ENCODE measurements at places on chromosomes 7 and 10.

- DNase-seq = no peak
These were observed 1.3 kb upstream of the TNRC18 start for GRCh38 chr7:5424749-5425506.

GRCh38 chr10:59007307-59008025 is 169.0 kb upstream of the PHYHIPL start:
- no peak for DNase-seq

DNA sequence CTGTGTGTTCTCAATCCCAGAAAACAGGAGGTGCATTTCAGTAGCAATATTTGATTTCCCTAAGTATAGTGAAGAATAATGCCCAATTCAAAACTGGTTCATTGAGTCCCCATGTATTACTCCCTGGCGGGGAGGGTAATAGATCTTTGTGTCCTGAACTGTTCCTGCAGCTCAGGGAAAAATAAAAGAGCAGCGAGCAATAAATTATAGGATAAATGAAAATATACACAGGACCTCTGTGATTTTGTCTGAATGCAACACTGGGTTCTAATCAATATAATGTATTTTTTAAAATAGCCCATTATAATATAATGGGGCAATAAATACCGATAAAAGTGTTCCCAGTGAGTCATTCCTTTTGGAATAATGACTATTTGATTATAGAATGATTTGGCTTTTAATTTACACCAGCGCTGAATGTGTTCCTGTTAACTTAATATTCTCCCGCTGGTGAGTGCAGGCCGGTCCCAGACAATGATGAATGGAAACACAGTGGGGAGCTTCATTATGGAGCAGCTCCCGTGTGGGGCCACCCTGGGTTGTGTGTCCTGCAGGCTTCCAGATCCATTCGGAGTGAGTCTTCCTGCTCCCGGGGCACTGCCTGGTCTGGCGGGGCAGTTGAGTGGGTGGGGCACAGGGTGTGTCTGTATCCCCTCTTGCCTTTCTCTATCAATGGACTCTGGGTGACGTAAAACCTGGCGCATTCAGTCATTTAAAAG is 263.1 kb downstream of the ACTR3B start:
- no peak for DNase-seq

DNA sequence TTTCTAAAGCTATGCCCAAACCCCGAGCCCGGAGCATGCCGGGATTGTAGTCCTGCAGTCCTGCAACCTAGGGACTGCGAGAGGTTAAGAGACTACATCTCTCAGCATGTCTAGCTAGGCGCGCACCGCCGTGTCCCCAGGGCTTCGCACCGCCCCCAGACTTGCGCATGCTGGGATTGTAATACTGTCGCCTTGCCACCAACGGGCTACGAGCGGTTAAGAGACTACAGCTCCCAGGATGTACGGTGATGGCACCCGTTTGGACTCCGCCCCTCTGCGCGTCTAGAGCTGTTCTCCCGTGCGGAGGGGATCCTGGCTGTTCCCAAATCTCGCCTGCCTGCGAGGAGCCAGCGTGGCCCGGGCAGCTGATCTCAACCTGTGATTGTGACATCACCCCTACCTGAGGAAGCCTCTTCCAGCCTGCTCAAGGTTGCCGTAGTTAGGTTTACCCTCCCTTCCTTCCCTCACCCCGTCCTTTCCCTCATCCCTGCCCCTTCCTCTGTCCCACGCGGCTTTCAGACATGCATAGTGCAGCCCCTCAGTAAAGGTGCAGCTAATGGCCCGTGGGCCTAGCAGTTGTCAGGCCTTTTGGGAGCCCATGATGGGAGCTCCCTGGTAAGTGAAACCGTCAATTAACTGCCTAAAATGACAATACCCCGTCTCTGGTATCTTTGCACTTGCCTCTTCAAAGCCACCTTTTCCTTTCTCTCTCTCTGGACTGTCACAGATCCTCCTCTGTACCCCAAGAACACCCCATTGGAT is 6.3 kb upstream of the ZNF736 start:
- peak; percentile 63 for DNase-seq

GRCh38 chr7:131786204-131786603 is 229.8 kb upstream of the PODXL start:
- DNase-seq = no peak

- DNase-seq = no peak
These were observed 98.9 kb downstream of the MKI67 start for GRCh38 chr10:128027306-128027705.

GRCh38 chr7:2282185-2282751 is 32.0 kb downstream of the SNX8 start:
- DNase-seq = no peak

DNA sequence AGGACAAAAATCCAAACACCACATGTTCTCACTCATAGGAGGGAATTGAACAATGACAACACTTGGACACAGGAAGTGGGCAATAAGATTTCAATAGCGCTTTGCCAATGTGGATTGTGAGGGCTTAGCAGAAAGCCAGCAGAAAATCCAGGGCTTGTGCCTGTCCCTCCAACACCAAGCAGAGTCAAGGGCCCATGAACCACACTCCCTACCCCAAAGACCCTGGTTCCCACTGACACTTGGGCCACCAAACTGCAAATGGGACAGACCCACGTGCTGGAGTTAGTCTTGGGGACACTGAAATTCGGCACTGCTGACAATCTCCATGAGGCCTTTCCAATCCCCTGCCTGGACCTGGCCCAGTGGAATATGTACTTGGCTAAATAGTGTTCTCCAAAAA is 67.0 kb downstream of the GRID1 start:
- DNase-seq = no peak

DNA sequence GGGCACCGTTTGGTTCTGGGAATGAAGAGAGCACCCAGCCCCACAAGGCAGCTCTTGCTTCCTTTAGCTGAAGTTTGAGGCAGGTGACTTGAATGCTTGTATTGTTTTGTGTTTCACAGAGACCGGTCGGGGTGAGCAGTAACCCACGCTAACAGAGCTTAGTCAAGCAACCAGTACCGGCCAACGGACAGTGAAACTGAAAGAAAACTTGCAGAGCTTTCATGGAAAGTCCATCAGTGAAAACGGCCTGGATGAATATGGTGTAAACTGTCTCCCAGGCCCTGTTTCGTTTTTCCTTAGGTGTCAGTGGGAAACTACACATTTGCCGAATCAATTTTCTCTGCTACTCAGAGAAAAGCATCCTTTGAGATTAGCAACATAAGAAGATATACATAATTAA is 101.1 kb downstream of the LYZL1 start:
- no peak for DNase-seq

GRCh38 chr10:119299531-119299930 is 92.2 kb downstream of the GRK5 start:
- no peak for DNase-seq

- DNase-seq = no peak
These were observed 341.6 kb upstream of the AUTS2 start for GRCh38 chr7:69256634-69257081.

DNA sequence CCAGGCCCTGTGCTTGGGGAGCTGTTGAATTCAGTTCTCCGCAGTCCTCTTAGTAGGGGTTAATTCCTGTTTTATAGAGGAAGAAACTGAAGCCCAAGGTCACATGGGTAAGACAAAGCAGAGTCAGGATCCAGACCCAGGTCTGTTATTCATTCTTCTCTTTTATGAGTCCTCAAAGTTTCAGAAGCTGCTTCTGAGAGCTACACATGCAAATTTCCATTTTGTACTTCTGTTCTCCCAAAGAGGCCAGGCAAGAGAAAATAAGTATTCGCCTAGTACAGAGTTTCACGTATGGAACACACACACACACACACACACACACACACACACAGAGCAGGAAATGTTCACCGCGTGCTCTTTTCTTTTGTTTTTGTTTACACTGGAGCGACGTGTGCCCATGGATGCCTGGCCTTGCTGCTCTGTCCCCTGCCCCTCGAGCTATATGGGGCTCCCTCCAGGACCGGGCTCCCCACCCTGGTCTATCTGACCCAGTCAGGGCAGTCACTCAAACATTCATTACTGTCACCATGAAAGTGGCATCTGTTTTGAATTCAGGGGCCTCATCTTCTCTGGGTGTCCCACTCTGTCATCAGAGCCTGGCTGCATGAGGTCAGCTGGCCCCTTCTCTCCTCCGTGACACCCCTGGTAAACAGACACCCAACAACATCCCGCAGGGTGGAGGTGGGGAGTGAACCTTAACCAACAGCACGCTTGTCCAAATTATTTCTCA is 84.4 kb downstream of the TNS3 start:
- no peak for DNase-seq

GRCh38 chr10:82551506-82551905 is 676.5 kb downstream of the NRG3 start:
- no peak for DNase-seq

DNA sequence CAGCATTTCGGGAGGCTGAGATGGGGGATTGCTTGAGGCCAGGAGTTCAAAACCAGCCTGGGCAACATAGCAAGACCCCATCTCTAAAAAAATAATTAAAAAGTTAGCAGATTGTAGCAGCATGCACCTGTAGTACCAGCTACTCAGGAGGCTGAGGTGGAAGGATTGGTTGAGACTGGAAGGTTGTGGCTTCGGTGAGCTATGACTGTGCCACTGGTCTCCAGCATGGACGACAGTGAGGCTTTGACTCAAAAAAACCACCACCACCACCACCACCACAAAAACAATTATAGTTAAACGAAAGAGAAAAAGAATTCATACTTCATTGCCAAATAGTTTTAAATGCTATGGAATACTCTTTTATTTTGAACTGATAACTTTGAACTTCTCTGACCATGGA is 63.4 kb downstream of the VTI1A start:
- no peak for DNase-seq

DNA sequence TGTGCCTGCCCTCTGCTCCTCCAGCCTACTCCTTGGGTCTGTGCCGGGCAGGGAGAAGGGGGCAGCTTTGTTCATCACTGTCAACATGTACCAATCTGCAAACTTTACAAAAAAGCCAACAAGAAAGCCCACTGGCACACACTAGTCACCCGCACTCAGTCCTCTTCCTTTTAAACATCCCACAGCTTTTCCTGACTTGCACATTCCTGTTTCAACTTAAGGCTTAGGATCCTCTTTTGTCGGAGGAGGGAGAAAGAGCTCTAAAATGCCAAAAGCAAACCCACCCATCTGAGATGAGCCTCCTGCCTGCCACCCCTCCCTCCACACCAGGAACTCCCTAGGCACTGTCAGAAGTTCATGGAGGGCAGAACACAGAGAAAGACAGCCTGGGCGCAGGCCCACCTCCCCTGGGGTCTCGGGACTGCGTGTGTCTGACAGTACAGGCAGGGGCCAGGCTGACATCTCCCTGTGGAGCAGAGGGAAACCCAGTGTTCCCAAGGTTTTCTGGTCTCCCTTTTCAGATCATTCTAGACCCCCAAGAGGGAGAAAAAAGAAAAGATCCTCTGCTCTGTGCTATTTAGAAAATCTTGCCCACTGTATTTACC is 5.4 kb downstream of the PDIA4 start:
- DNase-seq = no peak

DNA sequence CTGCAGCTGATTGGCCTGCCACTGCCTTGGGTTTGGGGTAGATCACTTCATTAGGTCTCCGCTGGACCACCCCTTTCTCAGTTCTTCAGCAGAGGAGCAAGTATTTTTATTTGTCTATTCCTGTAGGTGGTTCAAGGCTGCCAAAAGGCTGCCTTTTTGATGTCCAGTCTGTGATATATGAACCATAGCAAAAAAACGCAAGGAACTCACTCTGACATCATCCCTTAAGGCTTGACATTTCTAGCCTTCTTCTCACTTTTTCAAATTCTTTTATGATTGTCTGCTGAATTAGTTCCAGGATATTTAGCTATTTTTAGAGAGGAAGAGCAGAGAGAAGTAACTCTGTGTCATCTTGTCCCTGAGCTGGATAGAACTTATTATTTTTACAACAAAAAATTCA is 269.2 kb downstream of the BAMBI start:
- no peak for DNase-seq

- DNase-seq = no peak
These were observed 25.8 kb upstream of the PDGFA start for GRCh38 chr7:545470-545869.

DNA sequence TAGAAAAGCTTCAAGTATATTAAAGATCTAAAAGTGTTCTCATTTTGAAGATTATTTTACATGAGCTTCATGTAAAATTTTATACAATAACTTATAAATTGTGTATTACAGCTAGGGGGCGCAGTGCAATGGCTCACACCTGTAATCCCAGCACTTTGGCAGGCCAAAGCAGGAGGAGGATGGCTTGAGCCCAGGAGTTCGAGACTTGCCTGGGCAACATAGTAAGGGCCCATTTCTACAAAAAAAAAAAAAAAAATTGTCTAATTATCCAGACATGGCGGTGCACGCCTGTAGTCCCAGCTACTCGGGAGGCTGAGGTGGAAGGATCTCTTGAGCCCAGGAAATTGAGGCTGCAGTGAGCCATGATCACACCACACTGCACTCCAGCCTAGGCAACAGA is 16.6 kb downstream of the ACBD5 start:
- no peak for DNase-seq

GRCh38 chr7:27603813-27604212 is 58.9 kb downstream of the HIBADH start:
- DNase-seq = no peak

DNA sequence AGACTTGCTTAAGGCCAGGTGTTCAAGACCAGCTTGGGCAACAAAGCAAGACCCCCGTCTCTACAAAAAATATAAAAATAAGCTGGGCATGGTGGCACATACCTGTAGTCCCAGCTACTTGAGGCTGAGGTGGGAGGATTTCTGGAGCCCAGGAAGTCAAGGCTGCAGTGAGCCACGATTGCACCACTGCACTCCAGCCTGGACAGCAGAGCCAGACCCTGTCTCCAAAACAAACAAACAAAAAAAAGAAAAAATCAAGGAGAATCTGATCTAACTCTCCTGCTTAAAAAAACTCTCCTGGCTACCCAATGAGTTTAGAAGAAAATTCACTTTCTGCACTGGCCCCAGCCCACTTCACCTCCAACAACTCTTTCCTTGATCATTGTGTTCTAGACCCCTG is 1.9 kb upstream of the KPNA7 start:
- no peak for DNase-seq

DNA sequence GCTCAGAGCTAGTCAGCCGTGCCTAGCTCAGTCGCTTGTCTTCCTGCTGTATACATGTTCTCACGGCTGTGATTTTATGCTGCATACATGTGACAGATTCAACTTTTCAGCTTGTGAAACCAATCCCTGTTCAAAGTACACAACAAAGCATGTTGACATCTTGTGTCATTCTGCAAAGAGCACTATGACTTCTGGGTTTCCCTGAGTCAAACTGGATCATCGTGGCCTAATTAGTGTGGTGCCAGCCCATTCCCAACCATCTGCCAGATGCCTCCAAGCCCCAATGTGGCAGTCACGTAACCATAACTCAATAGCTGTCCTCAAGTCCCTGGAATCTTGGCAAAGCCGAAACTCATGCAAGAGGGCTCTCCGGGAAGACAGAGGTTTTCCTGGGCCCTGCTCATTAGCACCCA is 144.8 kb downstream of the MYOF start:
- DNase-seq = no peak

- no peak for DNase-seq
These were observed 55.0 kb downstream of the WAC start for GRCh38 chr10:28587970-28588290.
